ENCODE measurements at places on chromosomes 6 and 20.

DNA sequence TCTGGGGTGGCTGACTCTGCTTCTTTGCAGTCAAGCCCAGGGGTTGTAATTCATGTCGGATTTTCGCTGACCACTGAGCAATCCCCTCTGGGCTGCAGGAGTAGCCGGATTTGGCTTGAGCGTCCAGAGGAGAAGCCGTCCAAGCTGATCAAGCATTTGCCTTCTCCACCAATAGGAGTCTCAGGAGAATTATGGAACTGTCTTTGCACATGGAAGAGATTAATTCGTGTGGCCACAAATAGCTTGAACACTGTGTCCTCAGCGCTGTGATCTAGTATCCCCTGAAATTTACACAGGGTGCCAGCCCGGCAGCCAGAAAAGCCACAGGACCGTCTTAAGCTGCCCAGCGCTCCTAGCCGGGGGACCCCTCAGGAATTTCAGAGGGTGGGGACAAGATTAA, 37.1 kb downstream of the EYA2 start:
- DNase-seq = no peak

GRCh38 chr6:107699254-107699653, 124.9 kb downstream of the SCML4 start:
- DNase-seq = no peak

GRCh38 chr6:38187811-38188590, 368.5 kb downstream of the ZFAND3 start:
- no peak for DNase-seq

GRCh38 chr6:34207695-34208443, 28.8 kb upstream of the HMGA1 start:
- DNase-seq = no peak

GRCh38 chr6:25649611-25650010, 2.4 kb upstream of the SCGN start:
- no peak for DNase-seq

- DNase-seq = no peak
Observed at GRCh38 chr20:24022621-24023180, 34.1 kb upstream of the GGTLC1 start.

- DNase-seq = no peak
Observed at GRCh38 chr6:137240168-137240567, 21.0 kb upstream of the IFNGR1 start.

GRCh38 chr6:68192988-68193387, 442.1 kb upstream of the ADGRB3 start:
- no peak for DNase-seq

- DNase-seq = no peak
Observed at GRCh38 chr6:29447670-29448069, 8.6 kb downstream of the OR10C1 start.

DNA sequence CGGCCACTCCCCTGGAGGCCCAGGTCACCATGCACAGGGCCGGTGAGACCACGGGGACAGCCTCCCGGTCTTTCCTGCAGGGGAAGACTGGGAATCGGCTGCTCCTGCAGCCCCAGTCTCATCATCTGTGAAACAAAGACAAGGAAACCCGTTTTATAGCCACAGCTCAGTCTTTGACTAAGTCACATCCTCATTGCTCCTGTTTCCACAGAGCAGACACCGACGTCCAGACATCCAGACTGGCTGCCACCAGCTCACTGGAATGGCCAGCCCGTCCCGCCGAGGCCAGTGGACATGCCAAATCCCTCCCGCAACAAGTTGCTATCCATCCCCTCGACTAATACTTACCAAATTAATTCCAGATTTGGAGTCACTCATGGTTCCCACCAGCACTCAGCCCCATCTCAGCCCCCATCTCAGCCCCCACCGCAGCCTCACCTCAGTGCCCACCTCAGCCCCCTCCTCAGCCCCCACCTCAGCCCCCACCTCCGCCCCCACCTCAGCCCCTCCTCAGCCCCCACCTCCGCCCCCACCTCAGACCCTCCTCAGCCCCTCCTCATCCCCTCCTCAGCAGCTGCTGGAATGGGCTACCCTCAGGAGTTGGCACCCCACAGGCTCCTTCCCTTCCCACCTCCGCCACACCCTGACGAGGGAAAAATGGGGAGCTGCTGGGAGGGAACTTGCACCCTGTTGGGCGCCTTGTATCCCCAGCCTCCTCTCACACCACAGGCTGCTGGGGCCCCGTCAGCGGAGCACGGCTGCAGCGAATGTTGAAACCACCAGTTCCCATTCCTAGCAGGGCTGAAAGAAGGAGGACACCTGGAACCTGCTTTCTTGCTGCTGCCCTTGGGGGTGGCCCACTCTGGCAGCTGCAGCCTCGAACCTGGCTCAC, 48.7 kb downstream of the YTHDF1 start:
- no peak for DNase-seq

- DNase-seq = no peak
Observed at GRCh38 chr6:16690608-16691142, 70.6 kb downstream of the ATXN1 start.

Data from stimulated activated CD8-positive, alpha-beta memory T cell treated with anti-CD3 and anti-CD28 coated beads, Interleukin-7, amount 100 ng/mL, for 1 hour (primary cell).